Omental fat pad (tissue), 4 donors: ENCODE measurements at places on chromosomes 12 and 14.

DNA sequence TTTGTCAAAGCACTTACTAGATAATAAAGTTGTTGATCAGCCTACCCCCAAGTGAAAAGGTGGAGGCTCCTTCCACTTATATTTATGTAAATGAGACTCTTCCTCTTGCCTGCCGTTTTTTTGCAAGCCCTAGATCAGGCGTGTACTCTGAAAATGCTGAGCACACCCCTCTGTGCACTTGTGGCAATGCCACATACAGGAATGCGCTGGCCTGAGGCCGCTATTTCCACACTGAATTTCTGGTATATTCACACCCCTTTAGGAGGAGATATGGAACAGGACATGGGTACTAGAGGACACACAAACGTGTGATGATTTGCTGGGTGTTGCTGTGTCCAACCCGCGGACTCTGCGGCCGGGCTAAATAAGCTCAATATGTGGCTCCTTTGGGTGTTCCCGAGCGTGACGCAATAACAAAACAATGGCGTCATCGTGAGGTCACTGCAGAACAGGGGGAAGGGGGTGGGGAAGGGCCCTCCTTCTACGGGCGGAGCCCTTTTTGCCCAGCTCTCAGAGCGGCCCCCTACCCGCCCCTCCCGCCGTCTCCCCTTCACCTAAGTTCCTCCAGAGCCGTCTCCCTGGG is 554 bp upstream of the TSPAN31 start:
- DNase-seq, result peak; percentile 91

- no peak for DNase-seq
Measured at GRCh38 chr14:37591941-37592481, 3.0 kb downstream of the FOXA1 start.

- no peak for DNase-seq
Measured at GRCh38 chr12:122374707-122375106, 47.8 kb downstream of the CLIP1 start.

- DNase-seq, result no peak
Measured at GRCh38 chr14:34452258-34452822, 9.7 kb downstream of the SPTSSA start.
